ENCODE measurements at places on chromosomes 2 and 18.
A peak's percentile ranks its signal among the peaks of the same experiment; 100 is the strongest.

- no peak for DNase-seq
Measured at GRCh38 chr18:43760010-43760409, 482.7 kb upstream of the SYT4 start.

- no peak for DNase-seq
Measured at GRCh38 chr2:206112108-206112507, 26.1 kb upstream of the INO80D start.

DNA sequence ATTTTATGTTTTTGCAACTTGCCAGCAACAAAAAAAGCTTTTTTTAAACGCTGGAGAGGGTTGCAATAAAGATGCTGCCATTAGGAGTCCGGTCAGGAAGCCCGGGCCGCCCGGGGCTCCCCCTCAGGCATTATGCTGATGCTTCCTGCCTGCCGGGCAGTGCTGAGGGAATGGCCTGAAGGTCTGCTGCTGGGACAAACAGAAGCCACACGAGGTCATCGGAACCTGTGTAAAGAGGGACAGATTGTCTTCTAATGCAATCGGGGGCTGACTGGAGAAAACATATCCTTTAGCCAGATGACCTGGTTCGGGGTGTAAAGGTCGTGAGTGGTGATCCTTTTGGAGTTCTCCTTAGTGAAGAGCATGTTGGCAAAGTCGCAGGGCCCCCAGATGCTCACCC lies 2.3 kb downstream of the IMPA2 start:
- DNase-seq: no peak

DNA sequence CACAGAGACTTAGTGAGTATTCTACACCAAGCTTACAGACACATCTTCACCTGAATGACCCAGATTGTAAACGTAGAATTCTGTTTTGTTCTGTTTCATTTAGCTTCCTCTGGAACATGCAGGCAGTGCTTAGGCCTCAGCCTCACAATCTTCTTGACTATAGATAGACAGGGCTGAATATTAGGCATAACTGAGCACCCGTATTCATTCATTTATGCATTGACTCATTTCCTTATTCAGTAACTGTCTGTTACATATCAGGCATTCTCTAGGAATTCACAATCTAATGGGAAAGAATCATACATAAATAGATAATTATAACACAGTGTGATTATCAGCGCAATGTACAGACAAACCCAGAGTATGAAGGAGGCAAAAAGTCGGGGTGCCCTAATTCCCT lies 124.9 kb upstream of the ETAA1 start:
- no peak for DNase-seq

DNA sequence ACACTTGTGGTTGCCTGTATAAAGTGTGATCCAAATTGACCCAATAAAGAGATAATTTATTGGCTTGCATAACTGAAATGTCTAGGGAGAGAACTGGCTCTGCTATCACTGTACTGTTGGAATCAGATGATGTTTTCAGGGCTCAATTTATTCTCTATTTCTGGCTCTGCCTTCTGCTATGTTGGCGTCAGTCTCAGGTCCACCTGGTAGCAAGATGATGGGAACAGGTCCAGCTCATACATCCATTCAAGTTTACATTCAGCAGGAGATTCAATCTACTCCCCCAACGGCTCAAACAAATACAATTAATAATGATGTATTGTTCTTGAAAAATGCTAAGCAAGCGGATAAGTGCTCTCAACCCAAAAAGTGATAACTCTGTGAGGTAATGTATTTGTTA lies 297.7 kb upstream of the SYT4 start:
- DNase-seq: no peak

DNA sequence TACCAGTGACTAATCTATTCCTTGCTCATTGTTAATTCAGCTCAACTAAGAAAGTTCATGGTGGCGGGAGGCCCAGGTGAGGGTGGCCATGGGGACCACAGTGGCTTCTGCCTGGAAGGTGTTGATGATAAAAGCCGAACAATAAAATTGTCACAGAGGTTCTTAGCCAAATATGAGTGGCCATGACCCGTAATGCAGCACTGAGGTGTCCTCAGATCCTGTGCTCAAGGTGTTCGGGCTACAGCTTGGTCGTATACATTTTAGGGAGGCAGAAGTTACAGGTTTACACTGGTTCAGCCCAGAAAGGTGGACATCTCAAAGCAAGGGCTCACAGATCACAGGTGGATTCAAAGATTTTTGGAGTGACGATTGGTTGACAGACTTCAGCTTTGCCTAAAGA lies 98.5 kb upstream of the SNTG2 start:
- no peak for DNase-seq

- no peak for DNase-seq
Measured at GRCh38 chr2:197304556-197305011, 6.0 kb downstream of the ANKRD44 start.

DNA sequence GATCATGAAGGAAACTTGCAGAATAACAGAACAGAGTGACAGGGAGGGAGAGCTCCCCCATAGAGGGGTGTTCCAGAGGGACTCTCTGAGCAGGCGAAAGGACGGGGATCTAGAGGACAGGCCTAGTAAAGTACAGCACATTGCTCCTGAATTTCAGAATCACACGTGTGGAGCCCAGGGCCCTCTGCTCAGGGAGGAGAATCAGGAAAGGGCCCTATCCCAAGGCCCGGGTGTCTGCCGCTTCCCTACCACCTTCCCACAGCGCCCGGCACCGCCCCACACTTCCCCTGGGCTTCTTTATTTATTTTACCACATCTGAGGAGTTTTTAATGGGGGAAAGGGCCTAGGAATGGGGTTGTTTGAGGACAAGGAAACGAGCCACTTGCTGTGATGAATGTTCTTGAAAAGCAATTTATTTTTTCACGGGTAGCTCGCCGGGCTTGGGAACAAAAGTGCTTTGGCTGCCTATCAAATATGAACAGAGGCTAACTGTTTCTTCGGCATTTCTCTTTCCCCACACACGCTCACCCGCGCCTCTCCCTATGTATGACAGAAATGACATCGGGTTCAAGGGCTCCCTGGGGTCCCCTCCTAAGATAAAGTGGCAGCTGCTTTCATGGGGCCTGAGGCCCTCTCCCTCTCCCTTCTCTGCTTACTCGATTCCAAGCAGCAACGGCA lies 79.3 kb upstream of the GLI2 start:
- no peak for DNase-seq

- DNase-seq: no peak
Measured at GRCh38 chr2:77807531-77808215, 285.5 kb upstream of the LRRTM4 start.

DNA sequence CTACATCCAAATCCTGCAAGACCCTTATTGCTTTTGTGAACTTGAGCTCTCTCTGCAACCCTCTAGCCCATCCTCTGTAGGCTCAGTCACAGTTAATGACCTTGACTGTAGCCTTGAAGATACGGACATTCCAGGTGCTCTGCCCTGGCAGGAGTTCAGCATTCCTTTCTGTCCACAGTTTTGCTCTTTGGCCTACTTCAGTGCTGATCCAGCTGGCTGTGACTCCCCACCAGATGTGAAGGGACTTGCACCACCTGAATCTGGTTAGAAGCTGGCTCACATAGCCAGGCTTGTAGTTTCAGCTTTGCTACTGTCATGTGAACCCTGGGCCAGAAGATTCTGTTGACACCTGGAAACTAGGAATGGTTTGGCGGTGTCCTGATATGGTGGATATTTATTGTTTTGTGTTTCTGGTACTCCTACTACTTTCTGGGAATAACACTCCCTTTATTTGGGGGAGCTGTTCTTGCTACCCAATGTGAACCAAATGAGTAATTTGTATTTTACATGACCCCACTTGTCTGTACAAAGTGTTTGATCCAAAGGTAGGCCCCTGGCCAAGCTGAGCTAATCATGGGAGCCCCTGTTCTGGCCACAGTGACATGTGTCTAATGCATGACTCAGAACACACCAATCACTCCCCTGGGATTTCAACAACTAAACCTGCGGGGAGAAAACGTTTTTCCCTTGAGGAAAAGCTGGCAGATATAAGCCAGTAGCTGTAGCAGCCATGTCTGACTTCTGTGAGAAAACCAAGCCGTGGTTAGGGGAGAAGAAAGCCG lies 73.4 kb downstream of the CDCA7 start:
- no peak for DNase-seq

DNA sequence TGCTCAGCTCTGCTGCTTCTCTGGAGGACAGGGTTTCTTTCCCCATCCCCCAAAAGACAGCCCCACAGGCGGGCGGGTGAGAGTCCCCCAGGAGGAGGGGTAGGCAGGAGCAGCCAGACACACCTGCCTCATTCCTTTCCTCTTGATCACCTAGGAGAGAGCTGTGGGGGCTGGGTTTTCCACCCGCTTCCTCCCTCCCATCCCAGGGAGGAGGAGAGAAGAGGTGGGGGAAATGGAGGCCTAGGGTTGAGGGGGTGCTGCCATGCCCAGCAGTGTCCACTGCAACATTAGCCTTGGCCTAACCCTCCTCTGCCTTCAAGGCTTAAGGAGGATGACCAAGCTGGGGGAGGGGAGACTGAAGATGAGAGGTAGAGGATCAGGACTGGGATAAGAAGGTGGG lies 14.7 kb downstream of the WNT10A start:
- DNase-seq: no peak

GRCh38 chr2:8699839-8700238 lies 18.0 kb downstream of the ID2 start:
- no peak for DNase-seq

GRCh38 chr2:2237563-2237962 lies 93.5 kb downstream of the MYT1L start:
- DNase-seq: no peak

DNA sequence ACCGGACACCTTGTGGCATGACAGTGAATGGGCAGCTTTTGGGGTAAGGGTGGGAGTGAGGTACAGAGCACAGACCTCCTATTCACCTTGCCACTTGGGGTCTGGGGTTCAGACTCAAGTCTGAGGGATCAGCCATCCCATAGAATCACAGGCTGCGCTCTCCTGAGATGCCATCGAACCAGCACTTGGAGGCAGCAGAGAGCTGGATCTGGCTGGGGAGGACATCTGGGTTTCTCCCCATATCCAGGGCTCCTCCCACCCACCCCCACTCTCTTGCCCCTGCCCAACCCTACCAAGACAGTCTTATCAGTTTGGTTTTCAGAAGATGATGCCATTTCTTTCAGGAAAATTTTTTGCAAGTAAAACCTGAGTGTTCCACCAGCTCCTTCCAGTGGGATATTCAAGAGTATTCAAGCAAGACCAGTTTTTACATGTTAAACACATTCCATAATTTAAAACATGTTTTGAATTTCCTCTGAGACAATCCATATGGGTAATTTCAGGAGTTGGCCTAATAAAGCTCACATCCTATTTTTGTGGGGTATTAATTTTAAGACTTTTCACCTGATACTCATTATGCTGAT lies 29.2 kb upstream of the TEX44 start:
- DNase-seq: peak; percentile 51

GRCh38 chr2:152122161-152122560 lies 23.3 kb upstream of the CACNB4 start:
- DNase-seq: no peak

DNA sequence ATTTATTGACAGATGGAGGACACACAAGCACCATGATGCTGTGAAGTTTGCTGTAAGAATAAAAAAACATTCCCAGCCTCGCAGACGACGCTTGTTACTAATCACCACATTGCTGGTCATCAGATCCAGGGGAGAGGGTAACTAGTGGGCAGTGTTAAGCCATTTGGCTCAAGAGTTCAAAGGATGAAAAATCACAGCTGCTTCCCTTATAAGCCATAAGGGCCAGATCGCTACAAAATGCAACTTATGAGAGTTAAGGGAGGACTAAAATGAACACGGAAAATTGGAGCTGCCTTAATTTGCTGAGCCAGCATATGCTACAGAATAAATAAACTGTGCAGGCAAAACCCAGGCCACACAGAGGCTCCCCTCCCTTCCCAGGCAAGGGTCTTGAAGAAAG lies 522.6 kb downstream of the TDRD15 start:
- DNase-seq: no peak

GRCh38 chr18:79738041-79738461 lies 58.4 kb downstream of the CTDP1 start:
- DNase-seq: no peak

- no peak for DNase-seq
Measured at GRCh38 chr2:28630341-28630740, 121.3 kb upstream of the PPP1CB start.

DNA sequence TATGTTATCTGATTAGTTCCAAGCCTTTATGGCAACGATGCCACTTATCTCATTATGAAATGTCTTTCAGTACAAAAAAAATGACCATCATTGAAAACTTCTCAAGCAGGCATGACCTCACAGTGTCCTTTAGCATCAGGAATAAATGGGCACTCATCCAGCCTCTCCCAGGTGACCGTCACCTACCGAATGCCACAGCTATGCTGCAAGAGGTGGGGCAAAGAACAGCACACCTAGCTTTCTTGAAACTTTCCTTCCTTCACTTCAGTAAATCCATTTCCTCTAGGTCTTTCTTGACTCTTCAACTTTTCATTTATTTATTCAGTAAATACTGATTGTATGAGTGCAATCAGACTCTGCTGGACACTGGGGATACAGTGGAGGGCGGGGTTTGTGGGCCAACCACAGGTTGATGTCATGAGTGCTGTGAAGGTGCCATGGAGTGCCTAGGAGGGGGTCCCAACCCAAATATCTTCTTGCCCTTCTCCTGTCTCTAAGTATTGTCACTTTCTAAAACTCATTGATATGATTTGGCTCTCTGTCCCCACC lies 54.3 kb upstream of the HK2 start:
- DNase-seq: no peak

GRCh38 chr2:66561645-66562303 lies 126.8 kb downstream of the MEIS1 start:
- no peak for DNase-seq

DNA sequence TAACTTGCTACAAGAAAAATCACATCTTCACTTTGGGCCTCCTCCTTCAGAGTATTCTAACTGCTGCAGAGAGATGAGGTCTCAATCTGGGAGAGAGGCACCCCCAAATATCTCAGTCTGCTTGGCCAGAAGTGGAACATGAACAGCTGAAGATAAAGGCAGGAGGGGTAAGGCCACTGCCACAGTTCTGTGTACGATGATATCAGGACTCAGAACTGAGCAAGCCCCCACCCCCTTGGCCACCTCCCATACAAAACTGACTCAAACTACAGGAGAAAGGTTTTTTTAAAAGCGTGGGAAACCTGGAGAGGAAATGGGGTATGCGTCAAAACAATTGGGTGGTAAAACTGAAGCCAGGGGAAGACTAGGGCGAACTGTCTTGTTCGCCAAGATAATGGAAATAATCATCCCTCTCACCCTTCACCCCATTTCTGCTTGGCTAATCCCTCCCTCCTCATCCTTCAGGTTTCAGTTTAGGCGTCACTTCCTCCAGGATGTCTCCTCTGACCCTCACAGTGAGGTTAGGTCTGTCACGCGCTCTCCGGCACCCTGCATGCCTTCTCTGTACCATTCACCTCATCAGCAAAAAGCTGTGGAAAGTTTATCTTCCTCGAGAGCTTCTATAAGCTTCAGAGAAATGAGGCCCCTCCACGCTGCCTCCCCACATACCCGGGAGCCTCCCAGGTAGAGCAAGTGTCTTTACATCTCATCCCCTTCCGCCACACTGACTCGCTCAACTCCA lies 64.4 kb downstream of the SFXN5 start:
- DNase-seq: no peak

- DNase-seq: peak; percentile 24
Measured at GRCh38 chr2:28365158-28365557, 27.5 kb upstream of the FOSL2 start.

- DNase-seq: no peak
Measured at GRCh38 chr2:53473236-53473635, 294.4 kb upstream of the CHAC2 start.

- no peak for DNase-seq
Measured at GRCh38 chr2:108920-109809, 62.9 kb upstream of the FAM110C start.

GRCh38 chr2:235382179-235382578 lies 111.7 kb upstream of the AGAP1 start:
- no peak for DNase-seq
